ENCODE measurements at places on chromosomes 5 and 9.

GRCh38 chr5:134022333-134022732, 17.6 kb upstream of the VDAC1 start:
- DNase-seq, result no peak

GRCh38 chr5:169494941-169495548, 88.5 kb upstream of the SPDL1 start:
- DNase-seq, result no peak

DNA sequence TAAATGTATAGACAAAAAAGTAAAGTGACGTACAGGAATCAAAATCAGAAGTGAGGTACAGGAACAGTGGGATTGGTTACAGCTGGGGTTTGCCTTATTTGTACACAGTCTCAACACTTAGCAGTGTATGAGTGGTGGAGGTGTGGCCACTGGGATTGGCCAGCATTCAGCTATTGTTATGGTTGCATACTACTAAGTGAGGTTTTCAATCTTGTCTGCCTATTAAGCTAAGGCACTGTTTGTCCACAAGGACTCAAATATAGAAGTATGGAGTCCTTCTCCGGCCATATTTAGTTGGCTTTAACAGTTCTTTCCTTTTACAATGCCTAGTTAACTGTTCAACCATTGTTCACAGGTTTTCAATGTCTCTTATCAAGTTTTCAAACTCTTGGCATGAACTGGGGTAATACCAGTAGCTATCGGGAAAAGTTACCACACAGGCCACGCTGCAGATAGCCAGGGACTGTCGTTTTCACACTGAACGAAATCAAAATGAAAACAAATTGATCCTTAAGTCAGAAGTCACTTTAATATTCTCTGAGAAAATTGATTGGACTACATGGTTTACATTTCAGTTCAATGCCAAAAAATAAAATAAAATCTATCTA, 176.0 kb upstream of the FREM1 start:
- no peak for DNase-seq

DNA sequence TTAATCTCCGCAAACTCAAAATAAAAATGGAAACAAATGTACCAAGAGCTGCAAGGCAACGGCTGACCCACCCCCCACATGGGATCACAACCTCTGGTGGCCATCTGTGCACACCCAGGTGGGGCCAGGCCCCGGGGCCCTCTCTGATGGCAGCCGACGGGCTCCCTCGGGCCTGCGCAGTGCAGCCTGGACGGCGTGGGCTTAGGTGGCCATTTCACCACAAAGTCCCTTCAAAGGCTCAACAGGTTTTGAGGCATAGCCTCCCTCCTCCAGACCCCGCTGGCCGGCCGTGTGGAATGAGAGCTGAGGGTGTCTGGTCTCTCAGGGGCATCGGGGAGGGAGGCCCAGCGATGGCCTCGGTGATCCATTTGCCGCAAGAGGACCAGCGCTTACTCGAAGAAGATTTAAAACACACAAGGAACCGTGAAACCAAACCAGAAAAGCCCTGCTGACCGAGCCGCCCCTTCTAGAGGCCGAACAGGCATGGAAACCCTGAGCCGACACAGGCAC, 42.7 kb upstream of the CEP72 start:
- no peak for DNase-seq

DNA sequence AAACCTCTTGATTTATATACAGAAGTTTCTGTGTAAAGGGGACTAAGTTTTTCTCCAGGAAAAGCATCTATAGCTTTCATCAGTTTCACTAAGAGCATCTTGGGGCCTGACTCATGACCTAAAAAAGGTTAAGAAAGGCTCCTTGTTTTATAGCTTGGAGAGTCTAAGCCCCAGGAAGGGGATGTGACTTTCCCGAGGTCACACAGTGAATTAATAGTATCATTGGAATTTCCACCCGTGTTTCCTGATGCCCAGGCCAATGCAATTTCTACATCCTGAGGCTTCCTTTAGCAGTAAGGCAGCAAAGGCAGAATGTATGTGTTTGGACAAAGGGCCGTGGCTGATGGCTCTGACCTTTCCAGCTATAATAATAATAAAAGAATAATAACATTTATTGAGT, 8.6 kb downstream of the MORN5 start:
- DNase-seq, result no peak

- no peak for DNase-seq
Measured at GRCh38 chr5:172365948-172366608, 82.5 kb upstream of the UBTD2 start.

- peak; percentile 56 for DNase-seq
Measured at GRCh38 chr5:132055808-132056609, 4.4 kb upstream of the IL3 start.

- no peak for DNase-seq
Measured at GRCh38 chr5:6703806-6704205, 9.4 kb upstream of the TENT4A start.

GRCh38 chr5:85488295-85488694, 1103.6 kb upstream of the EDIL3 start:
- DNase-seq, result no peak

DNA sequence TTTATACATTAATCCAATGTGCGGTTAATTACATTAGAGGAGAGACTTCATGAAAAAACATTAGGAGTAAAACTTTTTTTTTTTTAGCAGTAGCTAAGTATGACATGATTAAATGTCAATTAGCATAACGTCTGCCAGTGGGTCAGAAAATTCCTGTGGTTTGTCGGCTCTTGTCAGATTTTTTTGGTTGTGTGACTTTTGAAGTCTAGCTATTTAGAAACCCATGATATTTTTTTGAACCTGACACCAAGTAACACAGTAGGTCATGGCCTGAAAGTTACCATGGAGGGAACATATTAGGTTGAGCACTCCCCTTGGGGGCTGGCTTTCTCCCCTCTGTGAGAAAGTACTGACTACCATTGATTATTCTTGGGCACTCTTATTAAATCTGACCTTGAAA, 84.8 kb upstream of the ALDH1A1 start:
- no peak for DNase-seq

GRCh38 chr5:142655339-142656267, 30.3 kb downstream of the FGF1 start:
- peak; percentile 67 for DNase-seq

DNA sequence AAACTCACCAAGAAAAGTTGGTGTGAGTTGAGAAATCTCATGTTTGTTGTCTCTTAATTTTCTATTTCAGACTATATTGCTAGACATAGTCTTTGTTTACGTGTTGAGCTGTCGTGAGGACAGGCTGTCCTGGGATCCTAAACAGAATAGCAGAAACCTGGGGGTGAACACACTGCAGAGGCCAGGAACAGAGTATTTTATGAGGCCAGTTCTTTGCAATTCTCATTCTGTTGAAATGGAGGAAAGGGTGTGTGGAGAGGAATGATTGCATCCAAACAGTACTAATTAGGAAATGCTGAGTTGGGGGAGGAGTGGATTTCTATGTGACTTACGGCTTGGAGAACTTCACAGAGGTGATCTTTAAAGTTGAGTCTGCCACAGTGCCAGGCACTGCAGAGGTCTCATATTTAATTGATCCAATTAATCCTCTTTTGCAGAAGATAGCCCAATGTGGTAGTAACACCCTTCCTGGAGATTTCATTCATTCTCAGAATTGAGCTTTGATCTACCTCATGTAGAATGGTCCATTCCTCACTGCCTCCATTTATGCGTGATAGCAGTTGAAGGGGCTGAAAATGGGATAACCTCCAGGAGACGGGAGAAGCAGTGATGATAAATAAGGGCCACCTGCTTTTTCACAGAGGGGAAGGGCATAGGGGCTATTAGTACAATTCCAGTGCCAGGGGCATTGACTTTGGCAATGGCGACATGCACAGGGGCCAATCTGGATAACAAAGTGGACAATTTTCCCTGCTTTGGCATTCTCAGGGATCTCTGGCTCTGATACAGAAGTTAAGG, 84.7 kb upstream of the TNFAIP8 start:
- no peak for DNase-seq

DNA sequence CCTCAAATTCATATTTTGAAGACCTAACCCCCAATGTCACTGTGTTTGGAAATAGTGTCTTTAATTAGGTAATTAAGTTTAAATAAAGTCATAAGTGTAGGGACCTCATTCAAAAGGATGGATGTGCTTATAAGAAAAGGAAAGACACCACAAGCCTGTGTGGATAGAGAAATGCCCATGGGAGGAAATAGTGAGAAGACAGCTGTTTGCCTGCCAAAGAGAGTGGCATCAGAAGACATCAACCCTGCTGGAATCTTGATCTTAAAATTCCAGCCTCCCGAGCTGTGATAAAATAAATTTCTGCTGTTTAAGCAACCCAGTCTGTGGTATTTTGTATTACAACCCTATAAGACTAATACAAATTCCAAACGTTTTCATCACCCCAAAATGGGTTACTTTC, 1867.9 kb upstream of the NUDT12 start:
- no peak for DNase-seq

GRCh38 chr9:120724757-120725400, 10.6 kb upstream of the MEGF9 start:
- DNase-seq, result no peak

GRCh38 chr5:109784687-109785086, 95.0 kb downstream of the MAN2A1 start:
- DNase-seq, result no peak

- DNase-seq, result no peak
Measured at GRCh38 chr5:66469684-66470083, 126.5 kb upstream of the MAST4 start.

GRCh38 chr5:108634617-108635288, 112.9 kb upstream of the FER start:
- DNase-seq, result no peak

DNA sequence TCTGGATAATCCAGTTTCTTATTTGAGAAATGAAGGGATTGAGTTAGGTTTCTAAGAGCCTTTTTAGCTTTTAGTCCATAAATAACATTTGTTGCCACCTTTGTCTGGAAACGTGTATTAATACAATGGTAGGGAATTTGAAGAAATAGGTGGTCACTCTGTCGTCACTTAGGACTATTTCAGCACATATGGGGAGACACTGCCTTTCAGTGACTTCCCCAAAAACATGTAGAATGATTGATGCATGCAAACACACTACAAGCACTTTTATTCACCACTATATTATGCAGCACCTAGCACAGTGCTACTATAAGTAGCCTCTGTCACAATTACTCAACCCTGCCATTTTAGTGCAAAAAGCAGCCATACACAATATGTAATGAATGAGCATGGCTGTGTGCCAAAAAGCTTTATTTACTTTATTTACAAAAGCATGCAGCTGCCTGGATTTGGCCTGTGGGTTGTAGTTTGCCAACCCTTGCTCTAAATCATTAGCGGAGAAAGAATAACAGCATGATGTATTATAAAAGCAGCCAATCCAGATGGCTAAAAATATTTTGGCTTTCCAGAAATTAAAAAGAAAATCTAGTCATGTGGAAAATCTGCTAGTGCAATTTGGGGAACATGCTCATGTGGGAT, 154.2 kb upstream of the HMHB1 start:
- no peak for DNase-seq

- DNase-seq, result no peak
Measured at GRCh38 chr9:106864373-106865143, 1.6 kb downstream of the ZNF462 start.

DNA sequence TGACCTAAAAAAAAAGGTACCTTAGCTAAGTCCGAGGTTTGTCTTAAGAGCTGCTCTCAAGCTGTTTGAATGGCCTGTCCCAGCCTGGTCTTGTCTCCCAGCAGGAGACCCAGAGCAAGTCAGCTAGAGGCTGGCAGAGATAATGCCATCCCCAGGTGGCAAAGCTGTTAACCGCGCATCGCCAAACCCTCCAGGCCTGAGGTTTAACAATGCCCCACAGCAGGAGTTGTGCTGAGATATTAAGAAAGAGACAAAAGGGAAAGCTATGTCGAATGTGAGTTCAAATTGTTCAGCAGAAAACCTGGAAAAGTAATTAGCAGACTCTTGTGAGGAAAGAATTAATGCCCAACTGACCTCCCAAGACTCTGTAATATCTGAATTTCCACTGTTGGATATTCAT, 187.1 kb downstream of the FSTL4 start:
- no peak for DNase-seq

- DNase-seq, result no peak
Measured at GRCh38 chr5:116938488-116938887, 363.9 kb upstream of the SEMA6A start.

DNA sequence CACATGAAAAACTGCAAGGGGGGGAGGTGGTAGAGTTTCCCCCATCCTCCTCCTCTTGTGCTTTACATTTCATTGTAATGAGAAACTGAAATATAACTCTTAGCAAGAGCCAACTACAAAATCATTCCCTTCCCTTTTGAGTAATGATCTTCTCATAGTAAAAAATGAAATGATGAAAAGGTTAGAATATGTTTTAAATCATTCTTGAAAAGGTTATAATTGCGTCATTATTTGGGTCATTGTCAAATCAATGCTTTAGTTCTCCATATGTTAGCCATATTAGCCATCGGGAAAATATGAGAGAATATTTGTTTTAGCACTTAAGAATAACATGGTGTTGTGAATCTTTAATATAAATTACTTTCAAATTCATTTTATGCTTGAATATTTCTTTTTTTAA, 1185.0 kb upstream of the CDH18 start:
- no peak for DNase-seq

- DNase-seq, result no peak
Measured at GRCh38 chr5:158819840-158820620, 279.7 kb downstream of the EBF1 start.

- DNase-seq, result no peak
Measured at GRCh38 chr9:112325127-112325526, 8.3 kb downstream of the PTBP3 start.

- DNase-seq, result no peak
Measured at GRCh38 chr9:38027714-38028113, 41.3 kb downstream of the SHB start.

- DNase-seq, result no peak
Measured at GRCh38 chr5:72107131-72107900, at the start of gene MAP1B. MAP1B (plus strand) TSS chr5:72107475; CDS start chr5:72107532, 57 bp downstream.

- DNase-seq, result no peak
Measured at GRCh38 chr9:88691811-88692210, 156.8 kb downstream of the NXNL2 start.

DNA sequence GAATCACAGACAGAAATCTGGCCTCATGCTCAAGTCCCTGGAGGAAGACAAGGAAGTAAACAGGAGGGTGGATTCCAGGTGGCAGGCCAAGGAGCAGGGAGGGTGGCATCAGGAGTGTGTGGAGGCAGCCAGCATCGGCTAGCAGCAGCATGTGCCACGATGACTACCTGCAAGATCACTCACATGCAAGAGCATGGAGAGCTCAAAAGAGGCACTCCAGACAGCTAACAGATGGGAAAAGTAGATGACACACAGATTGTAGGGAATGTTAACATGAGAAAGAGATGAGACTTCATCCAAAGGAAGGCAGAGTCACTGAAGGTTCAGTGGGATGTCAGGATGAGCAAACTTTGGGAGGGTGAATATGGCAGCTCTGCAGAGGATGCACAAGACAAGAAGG, 104.3 kb downstream of the SEMA5A start:
- DNase-seq, result no peak

GRCh38 chr5:42912184-42912798, 100.6 kb upstream of the SELENOP start:
- DNase-seq, result peak; percentile 61
